ENCODE measurements at places on chromosomes 1 and 21. TPM values are rescaled to one million over a fixed set of nuclear protein-coding genes. Genes with fewer than 3 reads are reported as not detected.

AQP10 gene
- total RNA-seq, result not detected

EMC1 gene
- 53.8 TPM for total RNA-seq

LPAR3 gene
- total RNA-seq, result 1.1 TPM

KCNE2 gene
- not detected for total RNA-seq

AXDND1 gene
- 0.56 TPM for total RNA-seq

OR6N1 gene
- not detected for total RNA-seq

LRRC71 gene
- not detected for total RNA-seq

SOX13 gene
- not detected for total RNA-seq

MSH4 gene
- 0.35 TPM for total RNA-seq

WASF2 gene
- total RNA-seq, result 103 TPM

SPRR5 gene
- not detected for total RNA-seq

STUM gene
- total RNA-seq, result not detected

BSDC1 gene
- 31.2 TPM for total RNA-seq

ADAM30 gene
- total RNA-seq, result not detected

Measured in activated naive CD8-positive, alpha-beta T cell treated with anti-CD3 and anti-CD28 coated beads for 36 hours (primary cell).